ENCODE measurements at places on chromosomes 5 and 9.

- no peak for DNase-seq
These were observed 162.1 kb downstream of the FSTL4 start for GRCh38 chr5:133450286-133450685.

DNA sequence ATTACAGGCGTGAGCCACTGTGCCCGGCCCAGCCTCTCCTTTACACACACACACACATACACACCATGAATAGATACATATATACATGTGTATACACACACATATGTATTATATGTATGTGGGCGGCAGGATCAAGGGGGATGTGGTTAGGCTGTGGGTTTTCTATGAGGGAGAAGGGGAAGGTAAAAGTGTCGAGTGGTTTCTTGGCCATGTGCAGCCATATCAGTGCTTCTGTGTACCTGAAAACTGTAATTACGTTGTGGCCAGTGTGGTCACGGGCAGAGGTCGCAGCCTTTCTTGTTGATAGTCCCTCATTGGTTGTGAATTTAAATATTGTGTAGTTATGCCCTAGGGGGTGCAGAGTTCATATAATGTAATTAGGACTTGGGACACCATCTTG lies 16.5 kb downstream of the CDK20 start:
- no peak for DNase-seq

DNA sequence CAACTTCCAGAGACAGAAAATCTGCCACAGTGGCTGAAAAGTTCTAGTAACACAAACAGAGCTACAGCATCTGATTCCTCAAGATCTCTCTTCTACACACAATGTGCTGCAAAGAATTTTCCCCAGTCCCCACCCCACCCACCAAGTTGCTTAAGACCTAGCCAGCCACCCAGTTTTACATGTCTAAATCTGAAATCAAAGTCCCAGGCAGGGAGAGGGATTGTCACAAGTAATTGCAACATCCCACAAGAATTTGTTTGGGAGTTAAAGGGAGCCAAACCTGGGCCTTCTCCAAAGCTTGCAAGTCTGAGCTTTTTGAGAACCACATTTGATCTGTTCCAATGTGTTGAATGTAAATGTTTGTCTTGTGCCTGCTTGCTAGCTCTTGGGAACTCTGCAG lies 15.5 kb downstream of the IGIP start:
- no peak for DNase-seq

- DNase-seq = no peak
These were observed 54.6 kb upstream of the STXBP1 start for GRCh38 chr9:127557466-127557869.

DNA sequence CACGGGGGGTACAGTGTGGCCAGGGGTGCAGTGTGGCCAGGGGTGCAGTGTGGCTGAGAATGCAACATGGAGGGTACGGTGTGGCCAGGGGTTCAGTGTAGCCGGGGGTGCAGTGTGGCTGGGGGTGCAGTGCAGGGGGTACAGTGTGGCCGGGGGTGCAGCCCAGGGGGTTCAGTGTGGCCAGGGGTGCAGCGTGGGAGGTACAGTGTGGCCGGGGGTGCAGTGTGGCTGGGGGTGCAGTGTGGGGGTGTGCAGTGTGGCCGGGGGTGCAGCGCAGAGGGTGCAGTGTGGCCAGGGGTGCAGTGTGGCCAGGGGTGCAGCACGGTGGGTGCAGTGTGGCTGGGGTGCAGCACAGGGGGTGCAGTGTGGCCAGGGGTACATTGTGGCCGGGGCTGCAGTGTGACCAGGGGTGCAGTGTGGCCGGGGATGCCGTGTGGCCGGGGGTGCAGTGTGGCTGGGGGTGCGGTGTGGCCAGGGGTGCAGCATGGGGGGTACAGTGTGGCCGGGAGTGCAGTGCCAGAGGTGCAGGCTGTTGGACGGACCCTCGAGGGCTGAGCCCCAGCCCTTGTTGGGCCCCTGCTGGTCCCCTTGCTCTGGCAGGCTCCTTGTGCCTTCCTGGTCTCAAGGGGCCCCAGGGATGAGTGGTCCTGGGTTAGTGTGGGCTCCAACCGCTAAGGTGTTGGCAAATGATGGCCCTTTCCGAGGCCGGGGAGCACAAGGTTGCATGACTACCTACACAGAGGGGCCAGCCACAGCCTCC lies 17.9 kb downstream of the TPPP start:
- DNase-seq = no peak

DNA sequence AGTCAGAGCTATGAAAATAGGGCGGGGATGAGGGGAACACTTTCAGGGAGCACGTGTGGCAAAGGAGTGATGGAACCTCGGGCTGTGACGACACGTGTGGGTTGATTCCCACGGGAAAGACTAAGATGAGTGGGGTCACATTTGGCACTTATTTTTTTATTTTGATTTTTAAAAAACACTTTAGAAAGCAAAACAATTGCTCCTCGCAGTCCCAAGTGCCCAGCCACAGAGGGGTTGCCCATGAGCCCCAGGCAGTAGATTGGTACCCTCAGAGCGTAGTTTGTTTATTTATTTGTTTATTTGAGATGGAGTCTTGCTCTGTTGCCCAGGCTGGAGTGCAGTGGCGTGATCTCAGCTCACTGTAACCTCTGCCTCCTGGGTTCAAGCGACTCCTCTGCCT lies 69.7 kb downstream of the WNK2 start:
- DNase-seq = no peak

DNA sequence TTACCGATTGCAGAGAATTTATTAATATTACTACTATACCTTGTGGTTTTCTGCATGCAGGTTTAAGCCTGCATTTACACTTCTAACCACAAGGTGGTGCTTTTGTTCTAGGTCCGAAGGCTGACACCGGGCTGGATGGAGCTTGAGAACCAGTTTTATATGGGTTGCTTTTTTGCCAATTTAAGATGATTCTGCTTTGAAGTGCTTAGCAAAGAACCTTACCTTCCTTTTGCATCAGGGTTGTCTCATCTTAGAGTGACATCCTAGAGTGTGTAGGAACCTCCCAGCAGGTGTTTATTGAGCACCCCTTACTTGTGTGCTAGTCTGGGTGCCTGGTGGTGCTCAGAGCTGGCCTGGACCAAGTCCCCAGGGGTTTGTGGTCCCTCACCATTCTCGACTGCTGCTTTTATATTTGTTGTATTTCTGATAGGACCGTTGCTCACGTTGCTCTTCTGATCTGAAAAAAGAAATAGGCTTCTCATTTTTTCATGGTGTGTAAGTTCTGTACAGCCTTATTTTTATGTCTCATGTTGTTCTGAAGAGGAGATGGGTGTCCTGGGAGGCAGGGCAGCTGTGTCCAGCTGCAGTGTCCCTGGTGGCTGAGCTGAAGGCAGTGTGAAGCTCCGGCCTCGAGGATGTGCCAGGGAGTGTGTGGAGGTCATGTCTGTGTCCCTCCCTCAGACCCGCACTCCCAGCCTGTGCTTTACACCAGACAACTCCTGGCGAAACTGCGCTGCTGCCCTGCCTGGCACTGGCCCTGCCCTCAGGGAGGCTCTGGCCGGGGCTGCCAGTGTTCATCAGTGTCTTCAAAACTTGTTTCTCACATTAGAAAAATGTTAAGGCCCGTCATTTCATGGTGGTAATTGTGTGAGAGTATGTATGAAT lies 54.3 kb downstream of the EHMT1 start:
- DNase-seq = peak; percentile 75

- peak; percentile 35 for DNase-seq
These were observed 9.9 kb upstream of the NINJ1 start for GRCh38 chr9:93143830-93144530.

DNA sequence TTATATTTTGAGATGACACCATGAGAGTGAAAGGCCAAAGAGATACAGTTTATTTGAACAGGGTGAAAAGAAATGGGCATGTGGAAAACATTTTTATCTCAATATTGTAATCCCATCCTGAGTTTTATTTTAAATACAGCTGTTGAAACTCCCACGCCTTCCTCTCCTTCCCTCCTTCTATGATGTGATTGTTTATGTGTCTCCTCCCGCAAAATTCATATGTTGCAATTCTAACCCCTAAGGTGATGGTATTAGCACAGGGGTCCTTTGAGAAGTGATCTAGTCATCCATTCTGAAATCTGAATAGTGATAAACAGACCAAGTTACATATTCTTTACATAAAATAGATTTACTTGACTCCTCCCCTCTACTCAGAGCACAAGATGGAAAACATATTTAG lies 1275.4 kb upstream of the C9orf72 start:
- no peak for DNase-seq

DNA sequence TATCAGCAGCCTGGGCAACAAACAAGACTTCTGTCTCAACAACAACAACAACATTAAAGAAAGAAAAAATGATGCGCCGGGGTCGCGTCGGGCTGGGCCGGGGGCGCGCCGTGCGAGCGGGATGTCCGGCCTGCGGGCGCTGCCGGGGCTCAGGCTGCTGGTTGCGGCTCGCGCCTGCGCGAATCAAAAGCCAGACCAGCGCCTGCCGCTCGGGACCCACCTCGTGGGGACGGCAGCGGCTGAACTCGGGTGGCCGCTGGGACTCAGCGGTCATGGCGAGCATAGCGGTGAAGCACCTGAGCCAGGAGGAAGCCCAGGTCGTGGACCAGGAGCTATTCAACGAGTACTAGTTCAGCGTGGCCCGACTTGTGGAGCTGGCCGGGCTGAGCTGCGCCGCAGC lies 11.9 kb upstream of the NHP2 start:
- no peak for DNase-seq

DNA sequence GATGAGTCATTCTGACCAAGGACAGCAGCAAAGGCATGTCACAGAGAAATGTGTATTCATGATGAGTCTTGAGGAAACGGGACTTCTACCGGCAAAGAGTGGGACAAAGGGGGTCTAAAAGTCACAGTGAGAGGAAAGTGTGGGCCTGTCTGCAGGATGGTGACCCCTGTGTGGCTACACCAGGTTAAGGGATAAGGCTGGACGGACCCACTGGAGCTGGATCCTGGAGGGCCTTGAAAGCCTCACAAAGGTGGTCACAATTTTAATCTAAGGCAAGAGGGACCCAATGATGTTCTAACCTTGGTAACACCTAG lies 176.5 kb downstream of the CDK5RAP2 start:
- DNase-seq = no peak

- DNase-seq = no peak
These were observed 607 bp downstream of the BARX1 start for GRCh38 chr9:93954434-93955061.

GRCh38 chr9:90834828-90835595 lies 33.4 kb downstream of the SYK start:
- DNase-seq = no peak

DNA sequence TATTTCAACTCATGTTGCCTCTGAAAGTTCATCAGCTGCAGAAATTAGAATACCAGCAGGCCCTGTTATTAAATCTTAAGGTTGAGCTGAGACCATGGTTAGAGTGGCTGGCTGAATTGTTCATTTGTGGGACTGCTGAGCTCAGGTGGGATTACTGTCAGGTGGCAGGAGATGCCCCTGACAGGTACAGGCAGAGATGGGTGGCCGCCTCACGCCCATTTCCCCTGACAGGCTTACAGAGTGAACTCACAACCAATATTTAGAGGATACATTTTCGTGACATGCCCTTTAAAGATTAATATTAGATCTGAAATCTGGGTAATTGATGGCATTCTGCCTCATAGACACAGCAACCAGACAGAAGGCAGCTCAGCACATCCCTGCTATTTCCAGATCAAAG lies 136.0 kb downstream of the MVB12B start:
- DNase-seq = no peak

DNA sequence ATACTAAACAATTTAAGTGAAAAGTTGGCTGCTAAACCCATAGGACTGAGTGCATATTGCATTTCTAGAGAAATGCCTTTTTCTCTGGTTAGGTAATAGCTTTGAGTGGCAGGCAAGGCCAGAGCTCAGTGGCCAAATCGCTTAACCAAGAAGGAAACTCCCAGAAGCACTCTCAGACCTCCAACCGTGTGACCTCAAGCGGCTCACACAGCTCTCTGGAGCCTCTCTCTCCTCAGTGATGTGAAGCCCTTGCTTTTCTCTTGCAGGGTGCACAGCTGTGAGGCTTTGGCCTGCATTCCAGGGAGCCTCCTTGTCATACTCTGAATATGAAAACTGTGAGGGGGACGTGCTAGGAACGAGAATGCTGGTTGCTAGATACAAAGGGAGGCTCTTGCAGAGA lies 106.7 kb downstream of the INSYN2B start:
- no peak for DNase-seq

- no peak for DNase-seq
These were observed 83.5 kb upstream of the RUSC2 start for GRCh38 chr9:35406183-35406959.

DNA sequence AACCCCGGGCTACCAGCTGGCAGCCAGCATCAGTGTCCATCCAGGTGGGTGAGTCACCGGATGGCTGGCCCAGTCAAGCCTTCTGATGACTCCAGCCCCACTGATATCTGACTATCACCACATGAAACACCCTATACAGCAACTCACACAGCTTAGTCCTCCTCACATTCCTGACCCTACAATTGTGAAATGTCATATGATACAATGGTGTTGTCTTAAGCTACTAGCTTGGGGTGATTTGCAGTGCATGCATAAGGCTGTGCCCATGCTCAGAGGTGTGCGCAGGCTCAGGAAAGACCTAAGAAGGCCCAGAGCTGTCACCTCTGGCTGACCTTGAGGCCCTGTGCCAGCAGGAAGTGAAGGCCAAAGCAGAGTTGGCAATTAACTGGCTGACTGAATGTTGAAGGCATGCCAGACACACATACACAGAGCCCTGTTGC lies 21.5 kb upstream of the SEMA4D start:
- no peak for DNase-seq

DNA sequence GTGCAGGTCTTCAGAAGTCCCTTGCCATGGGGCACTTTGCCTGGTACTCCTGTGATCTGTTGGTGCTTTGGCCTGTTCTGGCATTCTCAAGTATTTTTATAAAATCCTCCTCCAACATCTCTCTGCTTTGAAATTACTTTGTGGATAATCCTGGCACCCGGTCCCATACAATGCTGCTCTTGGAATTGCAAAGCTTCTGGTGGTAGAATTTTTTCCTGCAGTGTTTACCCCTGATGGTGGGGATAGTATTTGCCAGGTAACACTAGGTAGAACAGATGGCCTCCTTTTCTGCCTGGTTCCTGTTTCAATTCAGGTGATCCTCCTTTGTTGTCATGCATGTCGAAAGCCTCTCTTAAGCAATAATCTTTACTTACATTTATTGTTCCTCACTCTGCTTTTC lies 109.8 kb upstream of the ATP10B start:
- no peak for DNase-seq

GRCh38 chr5:90484540-90484939 lies 9.9 kb downstream of the POLR3G start:
- no peak for DNase-seq

- DNase-seq = peak; percentile 86
These were observed 7.8 kb upstream of the ANP32B start for GRCh38 chr9:97975376-97975775.

- no peak for DNase-seq
These were observed 71.2 kb upstream of the PARP8 start for GRCh38 chr5:50595199-50595598.

- no peak for DNase-seq
These were observed 173.5 kb downstream of the GIN1 start for GRCh38 chr5:102946414-102946813.

DNA sequence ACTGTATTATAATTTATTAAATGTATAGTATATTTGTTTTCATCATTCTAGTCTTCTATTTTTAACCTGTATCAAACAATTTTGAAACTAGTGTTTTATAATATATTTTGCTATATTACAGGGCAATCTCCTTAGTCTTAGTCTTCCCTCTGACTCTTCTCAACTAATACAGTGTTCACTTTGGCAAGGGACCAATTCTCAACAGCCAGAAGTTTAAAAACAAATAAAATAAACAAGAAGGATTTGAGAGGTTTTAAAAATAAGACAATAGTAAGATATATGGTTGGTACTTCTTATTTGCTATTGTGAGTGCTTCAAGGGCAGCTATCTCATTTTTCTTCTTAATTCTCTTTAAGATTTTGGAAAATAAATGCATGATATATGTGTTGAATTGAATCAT lies 167.2 kb downstream of the RAB3C start:
- DNase-seq = no peak

Data from NCI-H524 (cell line).